ENCODE measurements at places on chromosomes 11 and 22.

DNA sequence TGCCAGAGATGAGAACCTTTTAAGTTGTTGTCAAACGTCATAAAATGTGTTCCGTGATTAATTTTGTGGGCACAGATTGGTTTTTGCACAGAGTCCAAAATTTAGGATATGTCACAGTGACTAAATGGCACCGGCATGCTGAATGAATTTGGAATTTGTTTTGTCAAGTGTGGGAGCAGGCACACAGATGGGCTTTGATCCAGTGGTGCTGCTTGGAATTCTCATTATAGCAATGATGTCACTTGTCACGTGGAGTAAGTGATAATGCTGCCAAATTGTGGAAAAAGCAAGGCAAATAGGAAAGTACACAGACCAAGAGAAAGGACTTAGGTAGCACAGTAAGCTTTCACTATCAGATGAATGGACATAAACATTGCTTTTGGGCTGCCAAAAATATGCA is 8.0 kb upstream of the LIN7C start:
- no peak for DNase-seq

GRCh38 chr11:62337303-62338181 is at the start of gene ASRGL1:
TSS of gene ASRGL1 (plus strand) at chr11:62337448. CDS start at chr11:62337978, 530 bp downstream.
- peak; percentile 46 for DNase-seq

DNA sequence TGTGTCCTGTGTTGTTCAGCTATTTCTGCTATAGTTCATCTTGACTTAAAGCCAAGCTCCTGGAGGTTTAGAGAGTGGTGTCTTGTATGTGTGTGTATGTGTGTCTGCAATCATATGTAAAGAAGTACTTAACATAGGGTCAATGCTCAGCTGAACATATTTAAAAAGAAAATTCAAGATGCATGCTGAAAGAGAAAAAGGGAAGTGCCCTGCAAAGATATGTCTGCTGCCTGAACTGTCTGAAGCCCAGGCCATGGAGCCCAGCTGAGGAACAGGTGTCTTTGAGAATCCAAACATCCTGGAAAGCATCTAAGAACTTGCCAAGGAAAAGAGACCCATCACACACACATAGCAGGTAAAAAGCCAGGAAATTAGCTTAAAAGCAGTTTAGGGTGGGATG is 6.6 kb downstream of the TCN1 start:
- DNase-seq = no peak

DNA sequence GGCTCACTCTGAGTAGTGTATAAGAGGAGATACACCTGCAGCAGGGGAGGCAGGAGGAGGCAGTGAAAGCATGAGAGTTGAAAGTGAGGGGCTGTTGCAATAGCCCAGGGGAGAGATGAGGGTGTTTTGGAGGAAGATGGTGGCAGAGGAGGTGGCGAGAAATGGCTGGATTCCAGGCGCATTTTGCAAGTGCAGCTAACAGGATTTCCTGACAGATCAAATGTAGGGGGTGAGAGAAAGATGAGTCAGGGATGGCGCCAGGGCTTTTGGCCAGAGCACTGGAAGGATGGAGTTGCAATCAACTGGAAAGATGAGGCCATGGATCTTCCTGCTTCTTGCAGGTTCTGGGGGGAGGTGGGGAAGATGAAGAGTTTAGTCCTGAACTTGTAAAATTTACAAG is 16.8 kb upstream of the TSPAN18 start:
- DNase-seq = peak; percentile 78

DNA sequence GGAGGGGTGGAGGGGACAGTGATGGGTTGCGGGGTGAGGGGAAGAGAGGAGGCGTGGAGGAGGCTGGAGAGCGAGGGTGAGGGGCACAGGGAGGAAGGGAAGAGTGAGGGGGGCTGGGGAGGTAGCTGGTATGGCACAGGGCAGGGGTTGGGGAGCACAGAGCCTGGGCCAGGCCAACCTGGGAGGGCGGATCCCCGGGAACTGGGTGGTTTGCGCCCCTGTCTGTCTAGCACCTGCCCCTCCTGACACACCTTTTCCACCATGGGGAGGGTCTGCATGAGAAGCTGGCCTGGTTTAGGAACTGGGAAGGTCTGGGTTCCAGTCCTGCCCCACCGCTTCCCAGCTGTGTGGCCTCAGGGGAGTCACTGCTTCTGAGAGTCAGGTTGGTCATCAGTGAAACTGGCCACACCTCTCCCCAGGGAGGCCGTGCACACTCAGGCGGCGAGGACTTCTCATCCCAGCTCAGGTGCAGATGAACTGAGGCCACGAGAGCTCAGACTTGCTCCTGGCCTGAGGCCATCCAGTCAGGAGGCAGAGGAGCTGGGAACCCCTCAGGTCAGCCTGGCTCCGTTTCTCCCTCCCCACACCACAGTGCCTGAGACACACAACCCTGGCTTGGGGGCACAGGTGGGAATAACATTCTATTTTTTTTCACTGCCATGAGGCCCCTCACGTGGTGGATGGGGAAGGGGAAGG is 95.6 kb downstream of the PHF21B start:
- no peak for DNase-seq

- no peak for DNase-seq
These were observed 37.6 kb upstream of the MTNR1B start for GRCh38 chr11:92931746-92932422.

DNA sequence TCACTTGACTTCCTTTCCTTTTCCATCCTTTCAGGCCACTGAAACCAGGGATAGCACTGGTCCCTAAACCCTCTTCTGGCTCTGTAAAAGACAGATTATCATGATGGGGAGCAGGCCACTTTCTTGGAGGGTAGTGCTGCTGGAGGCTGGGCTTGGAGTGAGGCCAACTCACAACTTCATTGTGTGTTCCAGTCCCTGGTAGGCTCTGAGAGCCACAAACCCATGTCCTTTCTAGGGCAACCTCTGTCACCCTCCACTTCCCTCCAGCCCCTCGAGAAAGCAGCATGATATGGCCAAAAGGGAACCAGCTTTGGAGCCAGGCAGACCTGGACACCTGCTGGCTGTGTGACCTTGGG is 2.3 kb downstream of the TKFC start:
- no peak for DNase-seq

DNA sequence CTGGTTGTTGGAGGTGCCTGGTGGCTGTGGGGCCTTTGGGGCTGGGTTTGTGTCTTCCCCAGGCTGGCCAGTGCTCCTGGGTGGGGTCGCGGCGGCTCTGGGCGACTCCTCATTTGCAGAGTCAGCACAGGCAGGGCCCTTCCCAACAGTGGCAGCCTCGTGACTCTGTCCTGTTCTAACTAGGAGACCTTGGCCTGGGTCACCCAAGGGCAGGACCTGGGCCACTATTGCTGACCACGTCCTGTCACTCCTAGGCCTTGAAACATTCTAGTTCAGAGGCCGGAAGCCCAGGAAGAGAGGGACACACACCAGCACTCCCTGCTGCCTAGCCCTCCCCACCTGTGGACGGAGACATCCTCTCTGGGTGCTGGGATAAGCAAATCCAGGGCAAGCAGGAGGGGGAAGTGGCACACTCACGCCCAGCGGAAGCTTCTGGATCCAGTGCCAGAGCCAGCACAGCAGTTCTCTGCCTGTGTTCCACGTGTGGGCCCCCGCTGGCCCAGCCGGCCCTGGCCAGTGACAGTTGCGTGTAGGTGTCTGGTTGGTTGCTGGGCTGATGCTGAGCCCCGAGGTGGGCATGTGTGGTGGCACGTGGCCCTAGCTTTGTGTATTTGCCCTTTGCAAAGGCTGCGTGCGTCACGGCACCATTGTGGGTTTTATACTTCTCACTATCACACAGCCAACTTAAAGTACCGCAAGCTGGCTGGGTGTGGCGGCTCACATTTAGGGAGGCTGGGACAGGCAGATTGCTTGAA is 4.3 kb upstream of the CHID1 start:
- no peak for DNase-seq

GRCh38 chr22:37207981-37208380 is 4.3 kb downstream of the SSTR3 start:
- DNase-seq = no peak

GRCh38 chr11:46617972-46618314 is 590 bp downstream of the ATG13 start:
- DNase-seq = no peak

GRCh38 chr22:44126807-44127206 is 53.9 kb upstream of the PARVG start:
- no peak for DNase-seq

- no peak for DNase-seq
These were observed 85.6 kb upstream of the PARVA start for GRCh38 chr11:12291766-12292165.

GRCh38 chr22:27385261-27385998 is 416.1 kb downstream of the MN1 start:
- no peak for DNase-seq

DNA sequence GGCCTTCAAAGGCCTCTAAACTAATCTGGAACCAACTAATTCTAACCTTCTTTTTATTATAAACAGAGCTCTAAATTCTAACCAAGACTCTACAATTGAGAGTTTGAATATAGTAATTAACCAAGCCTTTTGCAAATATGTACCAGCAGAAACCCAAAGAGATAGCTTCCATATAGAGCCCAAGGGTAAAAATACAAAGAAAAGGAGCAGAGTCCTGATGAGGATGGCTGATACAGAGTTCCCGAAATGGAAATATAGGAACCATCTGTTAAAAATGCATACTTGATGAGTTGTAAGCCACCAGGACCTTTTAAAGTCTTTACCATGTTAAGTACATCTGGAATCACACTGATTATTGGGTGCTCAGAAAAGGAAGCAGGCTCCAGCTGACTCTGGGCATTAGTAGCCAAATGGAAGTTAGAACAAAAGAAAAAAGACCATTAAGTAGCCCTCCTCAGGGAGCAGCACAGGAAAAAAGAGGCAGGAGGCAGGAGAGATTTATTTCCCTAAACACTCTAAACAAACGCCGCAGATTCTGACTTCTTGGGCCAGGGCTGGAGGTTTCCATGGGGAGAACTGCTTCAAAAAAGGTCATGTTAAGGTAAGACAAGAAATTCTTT is 463.1 kb upstream of the FAT3 start:
- DNase-seq = no peak

DNA sequence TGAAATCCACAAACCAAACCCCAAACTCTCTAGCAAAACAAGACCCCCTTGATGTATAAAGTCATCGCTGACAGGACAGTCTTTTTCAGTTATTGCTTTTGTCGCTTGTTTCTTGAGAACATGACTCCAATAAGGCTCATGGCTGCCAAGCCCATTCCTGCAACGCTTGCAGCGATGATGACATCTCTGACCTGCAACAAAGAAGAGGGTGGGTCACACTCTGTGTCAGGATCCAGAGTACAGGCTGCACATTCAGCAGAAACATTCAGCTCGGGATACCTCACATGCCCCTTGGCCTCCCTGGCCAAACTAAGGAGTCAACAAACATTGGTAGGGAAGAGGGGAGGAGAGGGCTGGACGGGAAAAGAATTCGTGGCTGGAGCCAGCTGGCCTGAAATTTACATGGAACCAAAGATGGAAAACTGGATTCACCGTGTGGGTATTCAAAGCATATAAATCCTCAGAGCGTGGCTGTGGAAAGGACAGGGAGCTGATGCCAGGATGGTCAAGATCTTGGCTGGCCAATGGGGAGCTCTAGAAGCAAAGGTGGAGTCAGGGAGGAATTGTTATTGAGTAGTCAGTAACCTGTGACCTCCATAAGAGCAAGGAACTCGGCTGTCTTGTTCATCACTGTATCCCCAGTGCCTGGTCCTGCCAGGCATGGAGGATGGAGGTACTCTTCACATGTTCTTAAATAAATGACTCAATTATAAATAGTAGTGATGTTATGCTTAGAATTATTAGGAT is 11.8 kb upstream of the PLAAT2 start:
- DNase-seq = no peak

GRCh38 chr11:15145615-15146014 is 30.9 kb downstream of the INSC start:
- no peak for DNase-seq

DNA sequence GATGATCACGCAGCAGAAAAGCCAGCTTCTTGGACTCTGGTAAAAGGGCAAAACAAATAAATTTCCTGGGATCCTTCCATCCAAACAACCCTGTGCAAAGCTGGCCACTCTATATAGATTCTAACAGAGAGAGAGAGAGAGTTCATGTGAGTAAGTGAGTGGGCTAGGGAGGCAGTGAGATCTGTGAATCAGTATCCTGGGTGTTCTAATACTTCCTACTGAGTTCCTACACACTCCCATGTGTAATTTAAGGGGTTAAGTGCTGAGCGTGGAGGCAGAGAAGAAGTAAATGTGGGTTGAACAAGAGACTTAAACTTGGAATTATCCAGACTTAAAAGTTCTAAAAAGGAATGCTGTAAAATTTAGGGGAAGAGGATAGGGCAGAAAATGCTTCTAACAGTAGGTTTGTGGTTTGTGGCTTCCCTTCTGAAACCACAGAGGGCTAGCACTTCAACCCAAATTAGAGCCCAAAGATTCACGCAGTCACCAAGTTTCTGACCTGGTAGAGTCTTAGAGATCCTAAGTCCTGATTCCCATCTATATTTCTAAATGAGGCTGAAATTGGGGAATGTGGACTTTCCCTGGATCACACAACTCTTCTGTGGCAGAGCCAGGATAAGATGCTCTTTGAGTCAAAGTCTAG is 413.9 kb downstream of the TENM4 start:
- DNase-seq = no peak

DNA sequence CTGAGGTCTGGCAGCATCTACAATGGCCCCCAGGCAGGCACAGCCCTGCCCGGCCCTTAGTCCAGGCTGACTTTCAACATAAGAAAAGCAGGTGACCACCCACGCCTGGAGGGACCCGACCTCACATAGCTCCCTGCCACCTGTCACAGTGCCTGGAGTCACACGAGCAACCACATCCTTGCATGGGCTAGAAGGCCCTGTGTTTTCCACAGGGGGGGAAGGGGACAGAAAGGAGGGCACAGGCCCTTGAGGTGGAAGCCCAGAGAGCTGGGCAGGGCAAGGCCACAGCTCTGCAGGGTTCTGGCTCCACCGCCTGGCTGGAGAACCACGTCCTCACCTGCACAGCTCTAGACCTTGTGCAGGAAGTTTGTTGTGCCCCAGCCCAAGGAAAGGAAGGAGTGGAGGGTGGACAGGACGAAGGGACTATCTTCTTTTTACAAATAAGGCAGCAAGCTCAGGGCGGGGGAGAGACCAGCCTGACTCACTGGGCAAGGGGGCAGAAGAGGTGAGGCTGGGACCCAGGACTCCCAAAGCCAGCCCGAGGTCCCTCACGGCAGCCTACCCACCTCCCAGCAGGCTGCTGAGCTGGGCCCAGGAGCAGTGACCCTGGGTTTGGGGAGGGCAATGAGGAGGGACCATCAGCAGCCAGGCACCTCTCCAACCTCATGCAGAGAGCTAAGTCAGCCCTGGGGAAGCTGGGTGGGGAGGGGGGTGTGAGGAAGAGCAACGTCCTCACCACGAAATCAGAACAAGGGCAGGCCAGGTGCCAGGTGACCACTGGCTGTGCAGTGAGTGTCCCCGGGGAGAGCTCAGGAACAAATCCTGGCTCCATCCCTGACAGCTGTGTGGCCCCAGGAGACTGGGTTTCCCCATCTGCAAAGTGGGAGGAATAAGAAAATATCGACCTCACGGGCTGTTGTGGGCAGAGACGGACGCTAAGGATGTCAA is 4.3 kb downstream of the C1QTNF6 start:
- DNase-seq = no peak

DNA sequence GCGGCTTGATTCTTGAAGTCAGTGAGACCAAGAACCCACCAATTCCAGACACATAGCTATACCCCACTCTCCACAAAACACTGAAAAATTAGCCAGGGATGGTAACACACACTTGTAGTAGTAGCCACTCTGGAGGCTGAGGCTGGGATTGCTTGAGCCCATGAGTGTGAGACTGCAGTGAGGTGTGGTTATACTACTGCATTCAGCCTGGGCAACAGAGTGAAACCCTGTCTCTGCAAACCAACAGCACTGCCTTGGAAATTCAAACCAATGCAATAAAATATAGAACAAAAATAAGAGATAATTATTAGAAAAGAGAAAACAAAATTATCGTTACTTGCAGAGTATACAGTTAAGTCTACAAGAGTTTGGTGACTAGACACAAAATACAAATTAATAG is 20.2 kb upstream of the PRDM10 start:
- DNase-seq = no peak

GRCh38 chr11:60899977-60900376 is 6.4 kb downstream of the PRPF19 start:
- DNase-seq = no peak

All from kidney capillary endothelial cell (primary cell).